ENCODE measurements at places on chromosomes 16 and 17.

- DNase-seq, result peak; percentile 28
These were observed 109.8 kb downstream of the CDK5R1 start for GRCh38 chr17:32596628-32597027.

DNA sequence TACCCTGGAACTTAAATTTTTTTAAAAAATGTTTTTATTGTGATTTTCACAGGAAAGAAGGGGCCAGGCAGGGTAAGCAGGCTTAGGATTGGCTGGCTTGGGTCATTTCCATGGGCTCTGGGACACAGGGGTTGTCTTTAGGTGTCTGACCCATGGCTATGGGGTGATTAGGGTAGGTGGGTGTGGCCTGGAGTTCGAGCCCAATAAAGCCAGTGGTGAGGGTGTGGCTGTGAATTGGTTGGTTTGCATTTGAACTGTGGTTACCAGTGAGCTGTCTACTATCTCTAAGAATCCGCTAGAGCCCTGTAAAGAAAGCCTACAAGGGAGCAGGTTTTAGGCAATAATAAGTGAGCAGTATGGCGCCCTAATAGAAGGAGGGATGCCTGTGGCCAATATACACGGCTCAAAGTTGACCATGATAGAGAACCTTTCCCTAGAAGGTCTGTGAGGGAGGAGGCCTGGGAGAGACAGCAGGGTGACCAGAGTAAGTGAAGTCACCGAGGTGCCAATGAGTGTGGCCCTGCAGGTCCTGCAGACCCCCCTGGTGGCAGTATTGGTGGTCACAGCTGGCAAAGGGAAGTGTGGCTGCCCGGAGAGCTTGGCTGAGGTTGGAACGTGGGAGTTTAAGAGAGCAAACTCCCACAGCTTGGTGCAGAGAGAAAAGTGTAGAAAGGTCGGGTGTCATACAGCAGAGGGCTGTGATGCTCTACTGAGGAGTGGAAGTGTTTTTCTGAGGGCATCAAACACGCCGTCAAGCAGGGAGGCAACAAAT lies 454.0 kb downstream of the WWOX start:
- DNase-seq, result no peak

DNA sequence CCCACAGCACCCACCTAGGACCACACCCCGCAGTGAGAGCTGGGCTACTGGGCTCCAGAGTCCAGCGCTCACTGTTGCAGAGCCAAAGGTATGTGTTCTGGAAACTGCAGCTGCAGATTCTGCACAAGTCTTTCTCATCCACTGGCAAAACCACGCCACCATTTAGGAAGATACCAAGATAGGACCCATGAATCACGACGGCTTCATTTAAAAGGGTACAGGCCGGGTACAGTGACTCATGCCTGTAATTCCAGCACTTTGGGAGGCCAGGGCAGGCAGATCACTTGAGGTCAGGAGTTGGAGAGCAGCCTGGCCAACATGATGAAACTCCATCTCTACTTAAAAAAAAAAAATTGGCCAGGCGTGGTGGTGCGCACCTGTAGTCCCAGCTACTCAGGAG lies 18.8 kb downstream of the FOXF1 start:
- no peak for DNase-seq

DNA sequence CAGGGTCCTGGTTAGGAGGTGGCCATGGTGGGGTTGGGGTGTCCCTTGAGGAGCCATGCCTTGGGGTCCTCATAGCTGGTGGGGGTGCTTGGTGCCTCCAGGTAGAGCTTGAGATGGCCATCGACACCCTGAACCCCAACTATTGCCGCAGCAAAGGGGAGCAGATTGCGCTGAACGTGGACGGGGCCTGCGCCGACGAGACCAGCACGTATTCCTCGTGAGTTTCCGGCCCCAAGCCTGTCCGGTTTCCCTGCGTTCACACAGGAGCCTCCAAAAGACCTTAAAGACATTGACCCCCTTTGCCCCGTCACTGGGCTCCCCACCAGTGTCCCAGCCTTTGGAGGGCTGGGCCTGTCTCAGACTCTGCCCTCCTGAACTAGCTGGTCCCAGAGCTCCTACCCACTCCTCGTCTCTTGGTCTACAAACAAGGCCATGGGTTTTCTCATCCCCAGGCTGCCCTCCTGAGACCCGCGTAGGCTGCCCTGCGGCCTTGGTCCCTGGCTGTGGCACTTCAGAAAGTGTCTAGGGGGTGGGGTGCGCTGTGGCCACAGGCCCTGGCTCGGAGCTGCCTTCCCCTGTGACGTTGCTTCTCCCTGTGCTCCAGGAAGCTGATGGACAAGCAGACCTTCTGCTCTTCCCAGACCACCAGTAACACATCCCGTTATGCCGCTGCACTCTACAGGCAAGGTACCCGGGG lies 11.8 kb downstream of the POLR3E start:
- DNase-seq, result no peak

GRCh38 chr17:19650826-19651225 lies 2.3 kb downstream of the ALDH3A2 start:
- DNase-seq, result no peak

DNA sequence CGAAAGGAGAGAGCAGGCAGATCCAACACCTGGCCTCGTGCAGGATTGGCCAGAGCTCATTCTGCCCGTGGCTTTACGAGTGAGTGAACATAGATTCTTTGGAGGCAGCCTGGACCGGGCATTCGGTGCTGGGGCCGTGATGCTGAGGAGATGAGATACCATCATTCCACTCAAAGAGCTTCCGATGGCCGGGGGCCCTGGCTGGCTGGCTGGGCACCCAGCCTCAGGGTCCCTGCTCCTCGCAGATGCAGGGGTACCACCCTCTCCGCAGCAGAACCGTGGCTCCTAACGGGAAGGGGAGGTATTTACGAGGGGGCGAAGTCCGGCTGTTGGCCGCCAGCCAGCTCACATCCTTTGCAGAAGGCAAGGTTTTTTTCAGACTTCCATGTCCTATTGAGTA lies 66.1 kb upstream of the FOXF1 start:
- DNase-seq, result no peak

DNA sequence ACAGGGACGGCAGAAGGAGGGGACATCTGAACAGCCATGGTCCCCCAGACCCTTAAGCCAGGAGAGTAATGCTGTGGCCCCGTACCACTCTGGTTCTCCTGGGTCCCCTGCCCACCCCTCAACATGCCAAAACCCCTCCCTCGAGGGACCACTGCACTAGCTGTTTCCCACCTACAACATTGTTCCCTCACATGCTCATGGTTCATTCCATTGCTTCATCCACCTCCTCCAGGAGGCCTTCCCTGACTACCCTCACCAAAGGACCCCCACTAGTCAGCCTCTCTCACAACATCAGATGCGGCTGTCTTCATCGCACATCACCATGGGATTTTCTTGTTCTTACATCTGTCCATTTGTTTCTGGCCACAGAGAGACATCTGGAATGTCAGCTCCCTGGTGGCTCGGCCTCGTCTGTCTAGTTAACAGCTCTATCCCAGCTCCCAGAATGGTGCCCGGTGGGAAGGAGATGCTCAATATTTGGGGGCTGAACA lies 1.7 kb downstream of the DOK4 start:
- no peak for DNase-seq

DNA sequence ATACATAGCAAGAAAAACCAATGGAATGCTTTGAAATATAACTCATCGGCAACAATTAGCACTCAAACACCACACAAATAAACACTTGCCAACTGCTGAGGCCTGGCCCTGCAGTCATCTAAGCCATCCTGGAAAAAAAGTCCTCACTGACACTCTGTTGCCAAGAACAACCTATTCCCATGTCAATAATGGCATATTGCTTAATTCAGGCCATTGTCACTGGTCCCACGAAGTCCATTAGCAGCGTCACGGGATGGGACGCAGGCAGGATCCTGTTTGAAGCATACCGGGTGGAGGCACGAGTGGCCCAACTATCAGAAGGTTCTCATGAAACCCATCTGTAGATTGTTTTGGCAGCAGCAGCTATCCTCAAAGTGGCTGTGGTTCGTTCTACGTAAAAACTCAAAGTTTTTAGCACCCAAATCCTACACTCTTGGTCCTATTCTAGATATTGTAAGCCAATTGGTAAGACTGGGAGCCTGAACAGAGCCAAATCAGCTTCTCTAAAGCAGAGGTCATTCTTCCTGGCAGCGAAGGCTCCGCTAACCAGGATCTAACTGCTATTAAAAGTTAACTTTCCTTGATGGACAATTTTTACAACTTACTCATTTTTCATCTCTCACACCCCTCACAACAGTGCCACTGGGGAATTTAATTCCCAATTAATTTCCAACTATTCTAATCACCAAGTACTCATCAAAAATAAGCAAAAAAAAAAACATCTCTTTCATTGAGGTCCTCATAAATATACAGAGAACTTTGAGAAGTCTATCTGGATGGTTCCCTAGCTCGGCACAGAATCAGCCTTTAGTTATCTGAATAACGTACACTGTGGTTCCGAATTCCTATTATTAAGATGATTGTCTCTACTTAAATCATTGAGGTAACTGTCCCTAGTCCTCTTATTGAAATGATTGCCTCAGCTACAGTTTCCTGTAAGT lies 91.5 kb downstream of the ZFHX3 start:
- DNase-seq, result no peak

- DNase-seq, result no peak
These were observed 2.3 kb downstream of the ADORA2B start for GRCh38 chr17:15947271-15947670.

- no peak for DNase-seq
These were observed 7.9 kb upstream of the MSL1 start for GRCh38 chr17:40113907-40114245.

DNA sequence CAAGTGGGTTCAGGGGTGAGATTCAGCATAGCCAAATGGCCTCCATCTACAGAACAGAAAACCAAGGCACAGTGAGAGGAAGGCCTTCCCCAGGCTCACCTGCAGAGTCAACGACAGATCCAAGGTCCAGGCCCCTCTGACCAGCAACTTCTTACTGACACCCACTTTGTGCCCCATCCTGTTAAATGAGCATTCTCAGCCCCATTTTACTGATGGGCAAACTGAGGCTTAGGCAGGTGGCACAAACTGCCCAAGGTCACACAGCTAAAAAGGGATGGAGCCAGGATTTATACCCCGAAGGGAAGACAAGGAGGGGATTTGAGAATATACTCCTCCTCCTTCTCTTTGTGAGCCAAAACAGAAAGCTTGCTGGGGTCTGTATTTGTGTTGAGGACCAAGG lies 9.3 kb downstream of the SBK1 start:
- DNase-seq, result no peak

DNA sequence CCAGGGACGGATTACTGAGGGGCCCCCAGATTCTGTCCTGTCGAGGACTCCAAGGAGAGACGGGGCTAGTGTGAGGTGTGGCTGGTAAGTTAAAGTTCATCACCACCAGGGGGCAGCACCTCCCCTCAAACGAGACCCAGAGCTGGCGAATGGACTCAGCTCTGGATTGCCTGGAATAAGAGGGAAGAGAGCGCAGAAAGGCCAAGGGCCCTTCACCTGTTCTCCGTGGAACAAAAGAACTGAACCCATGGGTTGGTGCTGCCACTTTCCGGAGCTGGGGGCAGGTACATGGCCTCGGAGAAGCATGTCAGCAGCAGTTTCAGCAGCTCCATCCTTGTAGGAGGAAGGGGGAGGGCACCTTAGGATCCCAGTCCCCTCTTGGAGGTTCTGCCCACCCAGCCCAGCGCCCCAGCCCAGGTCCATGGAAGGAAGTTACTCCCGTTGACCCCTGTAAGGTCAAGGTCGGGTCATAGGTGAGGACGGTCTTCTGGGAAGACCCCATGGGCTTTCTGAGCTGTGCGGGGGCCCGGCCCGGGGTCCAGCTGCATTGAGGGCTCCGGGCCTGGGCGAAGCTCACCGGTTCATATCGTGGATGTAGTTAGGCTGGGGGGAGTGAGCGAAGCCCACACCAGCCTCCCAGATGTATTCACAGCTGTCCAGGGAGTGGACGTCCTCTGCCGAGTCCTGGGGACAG lies 10.8 kb downstream of the HID1 start:
- peak; percentile 84 for DNase-seq

DNA sequence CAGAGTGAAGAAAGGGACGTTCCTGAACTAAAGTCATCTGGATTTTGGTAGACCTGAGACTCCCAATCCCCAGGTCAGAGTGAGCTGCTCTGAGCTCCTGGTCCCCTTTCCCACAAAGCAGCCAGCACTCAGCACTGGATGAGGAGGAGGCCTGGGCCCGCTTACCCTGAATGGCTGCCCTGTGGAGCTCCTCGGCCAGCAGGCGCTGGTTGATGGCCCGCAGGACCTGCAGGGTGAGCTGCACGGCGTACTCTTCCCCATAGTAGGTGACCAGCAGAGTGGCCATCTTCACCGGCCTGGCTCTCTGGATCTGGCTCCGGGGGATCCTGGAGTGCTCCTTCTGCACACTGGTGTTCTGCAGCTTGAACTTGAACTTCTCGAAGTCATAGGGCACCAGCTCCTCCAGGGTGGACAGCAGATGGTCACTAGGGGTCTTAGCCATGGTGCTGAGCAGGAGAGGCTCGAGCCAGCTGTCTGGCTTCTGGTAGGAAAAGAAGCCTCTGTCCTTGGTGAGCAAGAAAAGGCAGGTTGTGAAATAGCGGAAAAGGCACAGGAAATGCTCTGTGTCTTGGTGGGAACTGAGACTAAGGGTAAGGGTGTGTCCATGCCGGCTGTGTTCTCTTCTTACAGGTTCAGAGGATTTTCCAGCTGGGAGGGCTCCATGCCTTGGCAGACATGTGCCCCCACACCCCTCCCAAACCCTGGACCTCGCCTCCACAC lies at the start of gene MEFV:
Gene MEFV, minus strand, starts transcription at position 488 of the 720 bp plus-strand sequence. Its CDS starts 46 bp downstream, at position 442.
- no peak for DNase-seq

GRCh38 chr16:4859190-4859899 lies 12.1 kb downstream of the UBN1 start:
- DNase-seq, result no peak

GRCh38 chr17:32318071-32318470 lies 23.9 kb downstream of the C17orf75 start:
- DNase-seq, result no peak

- DNase-seq, result no peak
These were observed 14.4 kb downstream of the ASPSCR1 start for GRCh38 chr17:81991684-81992305.

DNA sequence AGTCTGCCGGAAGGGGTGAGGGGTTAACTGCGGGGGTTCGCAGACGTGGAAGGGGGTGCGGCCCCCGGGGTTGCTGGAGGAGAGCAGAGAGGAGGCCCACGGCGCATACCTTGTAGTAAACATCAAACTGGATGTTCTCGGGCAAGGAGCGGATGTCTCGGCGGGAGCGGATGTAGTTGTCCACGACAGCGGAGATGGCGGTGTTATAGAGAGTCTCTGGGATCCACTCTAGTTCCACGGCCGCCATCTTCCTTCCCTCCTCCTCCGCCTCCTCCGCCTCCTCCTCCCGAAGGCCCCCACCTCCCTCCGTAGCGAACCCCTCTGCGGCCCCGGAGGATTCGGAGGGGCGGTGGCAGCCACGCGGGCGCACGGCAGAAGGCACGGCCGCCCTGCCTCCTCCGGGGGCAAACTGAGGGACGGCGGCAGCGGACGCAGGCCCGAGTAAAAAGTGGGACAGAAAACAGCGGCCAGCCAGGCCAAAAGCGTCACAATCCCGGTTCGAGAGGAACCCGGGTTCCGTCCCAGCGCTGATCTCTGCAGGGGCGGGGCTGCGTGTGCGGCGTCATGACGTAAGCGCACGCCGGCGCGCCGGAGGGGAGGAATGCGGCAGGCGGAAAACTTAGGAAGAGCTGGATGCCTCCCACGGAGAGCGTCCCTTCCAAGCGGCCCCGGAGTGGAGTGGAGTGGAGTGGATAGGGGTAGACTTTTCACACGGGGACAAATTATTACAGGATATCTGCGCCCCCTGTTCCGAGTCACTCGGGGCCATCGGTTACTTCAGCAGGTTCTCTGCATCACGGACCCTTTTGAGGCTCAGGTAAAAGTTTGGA lies at the start of gene APPBP2:
Gene APPBP2, minus strand, starts transcription at position 558 of the 830 bp plus-strand sequence. Its CDS starts 311 bp downstream, at position 247.
- peak; percentile 80 for DNase-seq
